Calu3 (cell line): ENCODE measurements at places on chromosomes 11 and 22. TPM values are rescaled to one million over a fixed set of nuclear protein-coding genes. Genes with fewer than 3 reads are reported as not detected.

DNA sequence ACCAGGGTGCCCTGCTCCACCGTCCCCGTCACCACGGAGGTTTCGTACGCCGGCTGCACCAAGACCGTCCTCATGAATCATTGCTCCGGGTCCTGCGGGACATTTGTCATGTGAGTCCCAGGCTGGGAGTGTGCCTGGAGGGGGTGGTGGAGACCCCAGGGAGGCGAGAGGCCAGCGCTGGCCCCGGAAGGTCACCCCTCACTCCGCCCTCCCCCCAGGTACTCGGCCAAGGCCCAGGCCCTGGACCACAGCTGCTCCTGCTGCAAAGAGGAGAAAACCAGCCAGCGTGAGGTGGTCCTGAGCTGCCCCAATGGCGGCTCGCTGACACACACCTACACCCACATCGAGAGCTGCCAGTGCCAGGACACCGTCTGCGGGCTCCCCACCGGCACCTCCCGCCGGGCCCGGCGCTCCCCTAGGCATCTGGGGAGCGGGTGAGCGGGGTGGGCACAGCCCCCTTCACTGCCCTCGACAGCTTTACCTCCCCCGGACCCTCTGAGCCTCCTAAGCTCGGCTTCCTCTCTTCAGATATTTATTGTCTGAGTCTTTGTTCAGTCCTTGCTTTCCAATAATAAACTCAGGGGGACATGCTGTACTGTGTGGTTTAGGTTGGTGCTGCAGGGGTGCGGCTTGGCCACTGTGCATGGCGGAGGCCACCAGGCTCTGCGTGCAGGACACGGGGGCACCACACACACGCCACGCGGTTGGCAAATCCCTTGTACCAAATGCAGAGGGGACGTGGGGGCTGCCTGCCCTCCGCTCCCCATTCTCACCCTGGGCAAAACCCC is 35.4 kb downstream of the MUC2 start:
- H3K27ac ChIP-seq = no peak overlapping the region
- no peak overlapping the region for H3K4me3 ChIP-seq
- DNase-seq = no peak
- H3K4me1 ChIP-seq = peaks cover 8% of the 10 kb centered on the region
- peaks cover 26% of the 10 kb centered on the region for H3K27me3 ChIP-seq

- H3K4me1 ChIP-seq = no peaks in the 10 kb centered on the region
- no peaks in the 10 kb centered on the region for H3K36me3 ChIP-seq
- DNase-seq = no peak
- no peak overlapping the region for H3K4me3 ChIP-seq
These were observed 29.4 kb downstream of the TUB start for GRCh38 chr11:8110396-8110795.

DNA sequence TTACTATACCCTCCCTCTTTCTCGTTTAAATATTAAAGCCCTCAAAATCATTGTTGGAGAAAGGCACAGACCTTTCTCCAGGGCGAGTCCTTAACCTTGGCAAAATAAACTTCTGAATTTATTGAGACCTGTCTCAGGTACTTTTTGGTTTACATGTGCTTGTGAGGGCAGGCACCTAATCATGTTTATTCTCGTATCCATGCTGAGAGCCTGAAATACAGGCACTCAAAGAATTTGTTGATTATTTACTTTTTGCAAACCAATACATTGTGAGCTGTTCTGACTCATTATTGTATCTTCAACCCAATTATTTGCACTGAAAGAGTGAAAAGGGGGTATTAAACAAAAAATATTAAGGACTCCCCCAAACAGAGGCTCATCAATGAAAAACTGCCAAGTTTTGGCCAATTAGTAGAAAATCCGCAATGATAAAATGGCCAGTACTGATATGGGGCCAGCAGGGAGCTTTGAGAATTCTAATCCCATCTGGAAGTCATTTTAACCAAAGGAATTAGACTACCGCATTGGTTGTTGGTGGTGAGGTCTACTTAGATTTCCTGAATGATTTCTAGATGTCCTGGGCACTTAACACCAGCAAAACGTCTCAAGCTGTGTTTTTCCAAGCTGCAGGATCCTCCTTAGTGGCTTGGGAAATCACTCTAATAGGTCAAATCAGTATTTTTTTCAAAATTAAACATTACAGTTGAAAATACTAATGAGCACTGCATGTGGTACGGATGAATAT is 157.3 kb downstream of the SWAP70 start:
- no peaks in the 10 kb centered on the region for H3K36me3 ChIP-seq
- H3K27me3 ChIP-seq = no peaks in the 10 kb centered on the region
- no peak overlapping the region for H3K27ac ChIP-seq
- H3K4me1 ChIP-seq = no peaks in the 10 kb centered on the region
- no peak for DNase-seq

- peak overlapping the region; percentile 97 for H3K4me3 ChIP-seq
- no peaks in the 10 kb centered on the region for H3K4me1 ChIP-seq
- H3K27me3 ChIP-seq = no peaks in the 10 kb centered on the region
- peak overlapping the region; percentile 90 for H3K27ac ChIP-seq
- DNase-seq = no peak
These were observed 1.4 kb downstream of the CHKB start for GRCh38 chr22:50581031-50581949.

- no peaks in the 10 kb centered on the region for H3K36me3 ChIP-seq
- no peaks in the 10 kb centered on the region for H3K4me1 ChIP-seq
- no peaks in the 10 kb centered on the region for H3K27me3 ChIP-seq
These were observed 27.5 kb upstream of the FLI1 start for GRCh38 chr11:128666397-128666796.

DNA sequence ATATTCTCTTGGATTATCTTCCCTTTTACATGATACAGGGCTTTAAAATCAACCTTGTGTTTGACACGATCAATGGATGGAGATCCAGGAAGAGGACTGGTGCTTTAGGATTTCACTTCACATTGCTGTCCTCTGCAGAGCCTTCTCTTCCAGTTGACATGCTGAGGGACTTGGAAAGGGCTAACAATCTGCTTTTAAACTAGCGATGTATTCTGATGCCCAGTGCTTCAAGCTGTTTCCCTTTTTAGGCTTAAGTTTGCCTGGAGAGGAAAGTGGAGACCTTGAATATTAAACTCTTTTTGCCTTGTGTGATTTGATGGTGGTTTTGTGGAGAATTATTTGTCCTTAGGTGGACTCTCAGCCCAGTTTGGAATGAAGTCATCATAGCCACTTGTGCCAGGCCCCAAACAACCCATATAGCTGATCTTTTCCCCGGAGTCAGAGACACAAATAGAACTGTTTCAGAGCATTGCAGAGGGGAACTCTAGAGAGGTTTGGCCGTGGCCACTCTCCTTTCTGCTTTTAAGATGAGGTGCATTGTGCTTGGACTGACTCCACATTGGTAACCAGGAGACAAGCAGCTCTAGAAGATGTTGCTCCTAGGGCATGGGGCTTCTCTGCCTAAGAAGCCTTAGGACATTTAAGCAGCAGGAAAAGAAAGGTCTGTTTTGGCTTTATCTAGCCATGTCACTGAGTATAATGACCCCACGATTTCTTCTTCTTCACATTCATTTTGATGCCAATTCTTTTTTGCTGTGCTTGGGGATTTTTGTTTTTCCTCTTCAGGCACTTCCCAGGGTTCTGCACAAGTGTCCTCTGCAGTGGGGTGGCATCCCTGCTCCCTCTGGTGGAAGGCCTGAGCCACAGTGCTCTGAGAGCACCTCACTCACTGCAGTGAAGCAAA is 152.8 kb downstream of the NCAM1 start:
- no peaks in the 10 kb centered on the region for H3K4me1 ChIP-seq
- no peak overlapping the region for H3K4me3 ChIP-seq
- H3K27me3 ChIP-seq = peaks cover 24% of the 10 kb centered on the region
- H3K36me3 ChIP-seq = no peaks in the 10 kb centered on the region

FAM118B gene
- total RNA-seq = 15.7 and 15.8 TPM in 2 replicates

SPTBN2 gene
- total RNA-seq = 41.3 and 46.3 TPM in 2 replicates

DNA sequence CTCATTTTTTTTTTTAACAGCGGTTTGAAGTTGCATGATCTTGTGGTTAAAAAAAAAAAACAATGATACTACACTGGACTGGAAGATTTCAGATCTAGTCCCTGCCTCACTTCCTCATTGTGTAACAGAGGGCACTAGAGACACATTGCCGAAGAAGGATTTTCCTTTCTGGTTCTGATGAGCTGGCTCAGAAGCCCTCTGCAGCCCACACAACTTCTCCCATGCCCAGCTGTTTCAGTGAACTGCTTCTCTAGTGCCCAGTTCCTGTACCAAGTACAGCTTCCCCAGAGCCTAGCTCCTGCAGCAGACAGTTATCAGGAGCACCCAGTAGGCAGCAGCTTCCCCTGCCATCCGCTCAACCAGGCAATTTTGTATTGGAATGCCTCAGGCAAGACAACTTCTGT is 29.5 kb upstream of the ANO5 start:
- no peak overlapping the region for H3K4me3 ChIP-seq
- no peak for DNase-seq
- no peak overlapping the region for H3K27ac ChIP-seq
- peaks cover 5% of the 10 kb centered on the region for H3K27me3 ChIP-seq
- no peaks in the 10 kb centered on the region for H3K4me1 ChIP-seq
- H3K36me3 ChIP-seq = no peaks in the 10 kb centered on the region
